Large intestine (tissue), 12 donors: ENCODE measurements at places on chromosomes 16 and 17. TPM values are rescaled to one million over a fixed set of nuclear protein-coding genes. Genes with fewer than 3 reads are reported as not detected.

- no peak for DNase-seq
Observed at GRCh38 chr16:23491490-23492391, 18.6 kb downstream of the GGA2 start.

TNK1 gene
- 7.4 TPM for polyA plus RNA-seq

- DNase-seq: no peak
Observed at GRCh38 chr16:63312346-63312745, 1276.1 kb upstream of the CDH8 start.

GRCh38 chr16:8436931-8437330 is 153.4 kb downstream of the TMEM114 start:
- no peak for DNase-seq

DNA sequence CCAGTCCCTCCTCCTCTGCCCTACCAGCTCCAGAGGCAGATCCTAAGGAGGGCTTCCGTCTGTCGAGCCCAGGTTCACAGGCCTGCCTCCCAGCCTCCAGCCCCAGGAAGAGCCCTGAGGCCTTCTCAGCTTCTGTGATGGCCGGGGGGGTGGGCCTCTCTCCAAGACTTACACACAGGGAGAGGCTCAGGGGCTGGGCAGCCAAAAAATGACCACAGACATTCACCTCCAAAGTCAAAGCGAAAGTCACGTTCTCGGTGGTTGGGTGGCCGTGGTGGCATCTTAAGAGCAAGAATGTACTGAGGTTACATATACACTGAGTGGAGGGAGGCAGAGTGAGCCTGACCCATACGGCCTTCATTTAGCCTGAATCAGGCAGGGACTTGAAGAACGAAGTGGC is 119.1 kb downstream of the CCDC182 start:
- no peak for DNase-seq

DNA sequence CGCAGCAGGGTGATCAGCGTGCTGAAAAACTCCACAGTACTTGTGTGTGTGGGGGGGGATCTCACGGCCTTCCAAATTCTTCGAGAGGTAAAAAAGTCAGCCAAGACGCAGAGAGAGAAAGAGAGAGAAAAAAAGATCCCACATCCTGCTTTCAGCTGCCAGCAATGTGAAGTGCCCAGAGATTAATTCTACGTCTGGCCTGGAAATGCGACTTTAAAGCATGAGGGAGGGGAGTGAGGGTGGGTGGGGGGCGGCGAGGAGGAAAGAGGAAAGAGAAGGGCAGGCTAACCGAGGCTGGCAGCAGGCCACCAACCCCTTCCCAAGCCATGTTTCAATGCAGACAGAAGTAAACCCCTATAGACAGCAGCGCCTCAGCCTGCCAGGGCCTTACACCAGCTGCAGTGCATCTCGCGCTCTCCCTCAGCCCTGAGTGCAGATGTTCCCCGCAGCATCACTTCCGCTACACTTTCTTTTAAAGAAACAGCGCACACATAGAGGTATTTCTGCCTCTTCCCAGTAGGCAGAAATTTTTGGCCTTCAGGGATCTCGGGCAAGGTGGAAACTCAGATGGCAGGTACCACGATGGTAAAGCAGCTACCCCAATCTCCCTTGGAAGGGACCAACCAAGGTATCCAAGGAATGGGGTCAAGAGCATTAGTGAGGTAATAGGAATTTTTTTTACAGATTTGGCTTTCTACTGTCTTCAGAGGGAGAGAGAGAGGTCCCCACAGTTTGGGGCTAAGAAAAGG is 87.8 kb downstream of the SMG6 start:
- DNase-seq: peak; percentile 78

NPIPA8 gene
- 0.21 TPM for polyA plus RNA-seq

DNA sequence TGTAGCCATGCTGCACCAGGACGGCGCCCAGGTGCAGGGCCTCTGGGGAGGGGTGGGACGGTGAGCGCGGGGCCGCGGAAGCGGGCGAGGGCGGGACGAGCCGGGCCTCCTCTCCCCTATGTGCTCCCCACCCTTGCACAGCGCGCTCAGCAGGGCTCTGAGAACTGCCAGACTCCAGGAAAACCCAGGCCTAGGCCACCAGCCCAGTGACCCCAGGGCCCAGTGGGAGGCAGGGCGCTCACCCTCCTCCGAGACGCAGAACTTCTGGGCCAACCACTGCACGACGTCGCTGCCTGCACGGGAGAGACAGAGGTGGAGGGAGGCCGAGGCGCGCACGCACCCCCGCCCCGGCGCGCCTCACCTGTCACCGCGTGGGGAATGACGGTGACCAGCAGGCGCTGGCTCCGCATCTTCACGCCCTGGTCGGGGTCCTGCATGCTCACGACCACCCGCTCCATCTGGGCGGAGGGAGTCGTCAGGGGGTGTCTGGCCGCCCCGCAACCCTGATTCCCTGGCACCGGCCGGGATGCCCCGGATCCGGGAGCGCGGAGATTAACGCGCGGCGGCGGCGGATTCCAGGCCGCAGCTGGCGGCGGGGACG is 603 bp downstream of the RGS11 start:
- peak; percentile 32 for DNase-seq

SNTB2 gene
- 8.8 TPM for polyA plus RNA-seq

GRCh38 chr16:14289692-14290340 is 218.7 kb downstream of the MRTFB start:
- no peak for DNase-seq

- DNase-seq: no peak
Observed at GRCh38 chr16:50899951-50900350, 158.1 kb downstream of the CYLD start.

PKMYT1 gene
- 11.0 TPM for polyA plus RNA-seq

SLC5A2 gene
- polyA plus RNA-seq: 7.3 TPM

- DNase-seq: no peak
Observed at GRCh38 chr17:59370593-59371299, 39.3 kb downstream of the YPEL2 start.

DNA sequence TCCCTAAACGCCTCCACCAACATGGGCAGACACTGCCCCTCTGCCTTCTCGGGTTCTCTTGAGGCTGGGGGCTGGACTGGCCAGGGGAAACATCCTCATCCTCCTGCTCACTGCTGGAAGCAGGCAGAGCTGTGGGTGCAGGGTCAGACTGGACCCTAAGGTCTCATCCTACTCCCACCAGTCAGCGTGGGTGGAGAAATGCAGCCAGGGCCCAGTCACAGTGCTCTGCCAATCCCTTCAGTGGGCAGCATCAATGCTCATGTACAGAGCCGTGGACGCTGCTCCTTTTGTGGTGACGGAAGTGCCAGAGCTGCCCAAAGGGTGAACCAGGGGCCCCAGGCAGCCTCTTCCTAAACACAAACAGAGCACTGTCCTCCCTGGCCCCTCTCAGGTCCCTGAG is 13.4 kb upstream of the TBX2 start:
- DNase-seq: no peak

TAT gene
- polyA plus RNA-seq: 0.22 TPM

SLC16A13 gene
- polyA plus RNA-seq: 16.9 TPM

NPIPA1 gene
- polyA plus RNA-seq: 124 TPM

TMEM235 gene
- polyA plus RNA-seq: 0.10 TPM

ATP2A1 gene
- polyA plus RNA-seq: 4.1 TPM

ZNF747 gene
- polyA plus RNA-seq: 9.4 TPM

KRTAP4-1 gene
- not detected for polyA plus RNA-seq

DNA sequence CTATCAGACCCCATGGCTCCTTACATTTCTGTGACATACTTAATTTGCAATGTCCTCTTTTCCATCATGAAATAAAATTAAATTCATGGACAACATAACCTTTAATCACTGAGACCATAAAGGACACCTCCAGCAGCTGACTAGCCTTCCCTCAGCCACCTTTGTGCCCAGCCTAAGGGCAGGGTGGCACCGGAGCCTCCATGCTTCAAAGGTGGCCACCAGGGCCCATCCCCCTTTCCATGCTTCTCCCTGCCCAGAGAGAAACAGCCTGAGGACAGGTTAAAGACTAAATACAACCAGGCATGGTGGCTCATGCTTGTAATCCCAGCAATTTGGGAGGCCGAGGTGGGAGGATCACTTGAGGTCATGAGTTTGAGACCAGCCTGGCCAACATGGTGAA is 94.3 kb downstream of the ADCY9 start:
- no peak for DNase-seq

DNA sequence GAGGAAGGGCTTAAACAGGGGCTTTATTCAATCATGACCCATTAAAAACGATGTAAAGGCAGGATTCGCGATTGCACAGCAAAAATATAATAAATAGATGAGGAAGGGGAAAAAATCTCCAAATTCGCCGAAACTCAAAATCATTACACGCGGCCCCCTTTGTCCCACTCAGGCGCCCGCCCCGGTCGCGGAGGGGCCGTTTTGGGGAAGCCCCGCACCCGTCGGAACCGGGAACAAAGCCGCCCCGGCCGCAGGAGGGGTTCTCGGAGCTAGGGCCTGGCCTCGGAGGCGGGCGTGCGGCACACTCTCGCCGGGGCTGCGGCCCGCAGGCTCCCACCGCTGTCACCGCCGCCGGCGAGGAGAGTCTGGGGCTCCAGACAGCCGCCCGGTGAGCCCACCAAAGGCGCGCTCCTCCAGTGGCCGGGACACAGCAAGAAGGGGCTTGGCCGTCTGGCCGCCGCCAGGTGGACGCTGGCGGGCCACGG is 521 bp downstream of the C16orf87 start:
- DNase-seq: no peak

DNA sequence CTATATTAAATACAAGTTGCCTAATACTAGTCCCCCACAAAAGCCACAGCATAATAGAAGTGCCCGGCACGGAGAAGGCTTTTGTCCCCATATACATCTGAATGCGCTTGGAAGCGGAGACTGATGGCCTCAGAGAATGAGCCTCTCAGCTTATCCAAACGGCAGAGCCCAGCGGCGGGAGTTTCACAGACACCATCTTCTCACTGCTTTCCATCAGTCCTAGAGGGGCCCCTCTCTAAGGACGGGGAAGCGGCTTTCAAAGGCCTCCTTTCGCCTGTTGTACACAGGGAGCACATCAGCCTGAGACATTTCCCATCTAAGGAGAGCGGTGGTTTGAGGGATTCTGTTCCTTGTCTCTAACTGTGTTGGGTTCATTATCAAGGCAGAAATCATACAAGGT is 16.9 kb downstream of the NXN start:
- DNase-seq: no peak

DNA sequence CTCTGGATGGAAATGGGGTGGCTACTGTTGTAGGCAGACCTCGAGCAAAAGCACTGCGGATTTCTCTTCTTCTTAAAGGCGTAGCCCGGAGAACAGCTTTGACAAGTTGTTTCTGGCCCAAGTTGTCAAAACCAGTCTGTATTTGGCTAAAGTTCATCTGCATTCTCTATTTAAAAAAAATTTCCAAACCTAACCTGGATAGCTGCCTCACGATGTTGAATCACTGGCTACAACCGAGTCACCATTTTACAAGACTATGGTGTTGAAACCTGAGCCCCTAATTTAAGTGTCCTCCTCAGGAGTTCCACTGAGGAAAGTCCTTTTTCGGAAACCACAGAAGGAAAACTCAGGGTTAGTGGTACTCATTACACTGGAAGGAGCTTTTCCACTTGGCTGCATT is 1.5 kb downstream of the SLC16A6 start:
- DNase-seq: no peak

DNA sequence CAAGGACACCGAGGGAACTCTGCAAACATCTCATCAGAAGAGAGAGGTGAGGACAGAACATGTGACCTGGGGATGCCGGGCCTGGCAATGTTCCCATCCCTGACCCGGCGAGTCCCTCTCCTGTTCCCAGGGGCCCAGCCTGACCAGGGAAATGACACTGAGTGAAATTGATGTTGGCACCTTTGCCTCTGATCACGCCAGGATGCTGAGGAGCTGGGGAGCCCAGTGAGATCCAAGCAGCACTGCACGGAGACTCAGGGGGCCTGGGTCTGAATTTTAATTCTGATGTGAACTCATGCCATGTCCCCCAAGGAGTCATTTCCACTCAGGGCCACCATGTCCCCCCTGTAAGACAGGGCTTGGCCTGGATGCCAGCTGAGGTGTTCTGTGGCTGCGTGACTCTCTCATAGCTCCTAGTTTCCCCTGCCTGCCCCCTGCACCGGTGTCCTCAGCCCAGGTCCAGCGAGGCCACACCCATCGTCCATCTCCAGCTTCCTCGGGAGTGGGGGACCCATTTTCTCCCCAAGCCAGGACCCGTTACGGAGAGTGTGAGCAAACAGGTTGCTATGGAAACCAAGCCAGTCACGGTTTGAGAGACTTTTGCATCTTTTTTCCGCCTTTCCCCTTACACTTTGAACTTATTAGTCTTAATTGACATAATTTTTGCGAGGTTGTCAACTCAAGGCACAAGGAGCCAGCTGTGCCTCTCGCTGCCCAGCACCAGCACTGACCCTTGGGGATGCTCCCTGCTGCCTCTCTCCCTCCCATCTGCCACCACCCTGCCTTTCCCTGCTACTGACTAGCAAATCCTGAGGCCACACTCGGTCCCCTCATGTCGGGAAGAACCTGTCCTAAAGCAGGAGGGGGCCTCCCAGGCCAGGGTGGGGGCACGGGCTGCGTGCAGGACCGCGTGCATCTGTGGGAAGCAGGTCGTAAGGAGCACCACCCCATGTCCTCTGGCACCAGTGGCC is 150.0 kb downstream of the SDK2 start:
- no peak for DNase-seq

DNA sequence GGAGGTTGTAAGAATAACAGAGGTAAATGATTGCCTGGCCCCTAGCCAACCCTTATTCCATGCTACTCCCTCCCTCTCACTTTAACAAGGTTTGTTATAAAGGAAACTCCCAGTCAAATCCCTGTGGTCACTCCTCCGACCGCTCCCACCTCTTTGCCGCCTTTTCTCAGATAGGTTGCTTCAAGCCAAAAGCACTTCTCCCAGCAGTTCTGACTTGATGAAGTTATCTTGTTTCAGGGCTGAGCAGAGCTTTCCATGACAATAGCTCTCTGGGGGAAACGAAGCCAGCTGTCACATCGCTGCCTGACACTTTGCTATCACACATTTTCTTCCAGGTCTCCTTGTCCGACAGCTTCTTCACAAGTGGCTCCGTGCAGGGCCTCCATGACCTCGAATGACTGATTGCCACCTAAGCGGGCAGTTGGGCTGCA is 278.6 kb downstream of the HAPSTR1 start:
- no peak for DNase-seq

GRCh38 chr17:740240-741017 is 8.0 kb downstream of the TLCD3A start:
- DNase-seq: no peak

- DNase-seq: no peak
Observed at GRCh38 chr17:14138649-14139048, 69.3 kb downstream of the COX10 start.
